ENCODE measurements at places on chromosomes 7 and 10.

GRCh38 chr10:124070666-124071065 lies 22.7 kb downstream of the CHST15 start:
- DNase-seq = no peak

DNA sequence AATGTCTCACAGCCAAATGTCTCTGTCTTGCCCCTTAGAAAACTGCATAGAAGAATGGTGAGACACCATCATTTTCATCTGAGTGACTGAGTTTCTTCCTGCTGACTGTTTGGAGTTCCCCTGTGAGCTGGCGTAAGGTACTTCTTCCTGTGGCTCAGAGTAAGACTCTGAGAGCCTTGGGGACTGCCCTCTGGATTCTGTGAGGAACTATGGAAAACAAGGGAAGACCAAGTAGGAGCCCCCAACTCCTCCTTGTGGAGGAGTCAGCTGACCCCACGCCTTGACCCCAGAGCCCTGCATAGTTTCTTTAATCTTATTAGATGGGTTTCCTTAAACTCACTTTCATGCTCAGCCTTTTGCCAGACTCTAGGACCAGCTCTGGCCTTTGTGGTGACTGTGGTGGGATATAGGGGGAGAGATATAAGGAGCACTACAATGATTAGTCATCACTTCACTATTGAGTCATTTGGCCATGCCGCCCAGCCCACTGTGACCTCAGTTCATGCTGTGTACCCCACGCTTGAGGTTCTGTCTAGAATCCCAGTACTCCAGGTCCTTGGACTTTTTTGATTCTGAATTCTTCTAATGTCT lies 51.8 kb upstream of the FAM133B start:
- DNase-seq = peak; percentile 87

GRCh38 chr7:25405736-25406135 lies 177.4 kb upstream of the NPVF start:
- no peak for DNase-seq

DNA sequence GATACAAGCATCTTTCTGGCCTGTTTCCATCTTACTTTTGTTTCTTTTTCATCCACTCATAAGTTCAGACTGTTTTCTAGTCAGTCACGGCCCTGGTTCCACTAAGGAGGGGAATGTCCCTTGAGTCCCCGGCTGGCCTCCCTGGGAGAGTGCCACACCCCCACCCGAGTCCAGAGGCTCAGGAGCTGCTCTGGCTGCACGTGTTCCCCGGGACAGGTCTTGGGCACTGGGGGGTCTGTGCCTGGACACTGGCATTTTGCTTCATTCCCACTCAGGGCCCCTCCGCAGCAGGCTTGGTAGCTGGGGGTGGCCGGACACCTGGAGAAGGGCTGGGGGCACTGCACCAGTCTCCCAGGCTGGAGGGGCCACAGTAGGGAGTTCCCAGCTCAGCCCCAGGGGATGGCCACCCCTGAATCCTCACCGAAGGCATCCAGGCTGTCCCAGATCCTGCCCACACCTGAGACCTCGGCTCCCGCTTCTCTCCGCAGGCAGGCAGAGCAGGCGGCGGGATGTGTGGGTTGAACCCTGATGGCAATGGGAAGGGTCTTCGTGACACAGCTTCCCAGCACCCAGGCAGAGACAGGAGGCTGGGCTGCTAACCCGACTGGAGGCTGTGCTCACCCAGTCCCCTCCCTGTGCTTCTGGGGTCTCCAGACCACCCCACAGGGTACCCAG lies 92.3 kb downstream of the BMS1 start:
- no peak for DNase-seq

- DNase-seq = no peak
Observed at GRCh38 chr10:944034-944831, 12.7 kb upstream of the LARP4B start.

DNA sequence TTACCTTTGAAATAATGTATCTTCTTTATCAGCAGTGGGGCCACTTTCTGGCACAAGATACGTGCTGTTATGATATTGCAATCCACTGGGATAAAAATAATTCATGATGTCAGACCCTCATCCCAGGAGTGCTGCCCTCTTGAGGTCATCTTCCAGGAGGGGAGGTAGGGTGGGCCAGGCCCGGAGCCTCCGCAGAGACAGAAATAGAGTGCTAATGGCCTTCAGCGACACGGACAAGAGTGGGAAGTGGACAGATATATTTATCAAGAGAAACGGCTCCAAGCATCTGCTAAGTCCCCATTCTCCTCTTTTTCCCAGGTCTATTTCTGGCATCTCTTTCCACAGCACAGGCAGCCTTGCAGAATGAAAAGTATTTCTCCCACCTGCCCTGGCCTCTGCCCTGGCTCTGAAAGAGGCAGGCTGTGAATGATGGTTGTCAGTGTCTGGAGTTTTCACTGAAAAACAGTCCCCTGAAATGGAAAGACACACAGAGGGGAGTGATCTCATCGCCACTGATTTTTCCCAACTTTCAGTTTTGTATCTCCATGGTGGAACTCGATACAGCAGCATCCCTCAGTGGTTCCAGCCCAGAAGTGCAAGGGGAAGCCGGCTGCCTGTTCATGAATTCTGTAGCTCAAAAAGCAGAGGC lies 251.7 kb upstream of the MYO3A start:
- DNase-seq = no peak

DNA sequence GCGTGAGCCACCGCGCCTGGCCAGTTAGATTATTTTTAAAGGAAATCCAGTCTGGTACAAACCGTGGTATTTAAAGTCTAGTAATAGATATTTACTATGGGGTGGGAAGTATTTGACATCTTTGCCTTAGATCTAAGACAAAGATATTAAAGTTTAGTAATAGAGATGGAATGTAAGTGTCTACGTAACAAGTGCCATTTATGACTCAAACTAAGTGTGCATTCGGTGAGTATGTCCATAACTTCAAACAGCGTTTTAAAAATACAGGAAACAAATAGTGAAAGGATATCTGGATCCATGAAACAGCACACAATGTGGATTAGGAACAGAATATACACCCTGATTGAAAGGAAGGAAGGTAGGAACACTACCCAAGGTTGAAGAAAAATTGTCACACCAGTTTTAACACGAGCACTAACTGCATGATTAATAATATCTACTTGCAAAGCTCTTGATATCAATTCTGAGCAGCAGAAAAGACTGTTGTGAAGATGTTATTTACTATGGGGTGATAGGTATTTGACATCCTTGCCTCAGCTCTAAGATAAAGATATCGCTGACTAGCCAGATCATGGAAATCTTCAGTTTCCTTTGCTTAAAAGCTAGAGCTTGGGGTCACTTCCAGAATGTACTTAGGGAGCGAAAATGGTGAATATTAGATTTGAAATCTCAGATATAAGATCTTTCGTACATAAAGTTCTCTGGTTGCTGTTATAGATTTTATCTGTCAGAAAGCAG lies 48.7 kb downstream of the EPC1 start:
- DNase-seq = no peak

- DNase-seq = peak; percentile 46
Observed at GRCh38 chr10:80945264-80945880, 407.7 kb downstream of the SH2D4B start.

DNA sequence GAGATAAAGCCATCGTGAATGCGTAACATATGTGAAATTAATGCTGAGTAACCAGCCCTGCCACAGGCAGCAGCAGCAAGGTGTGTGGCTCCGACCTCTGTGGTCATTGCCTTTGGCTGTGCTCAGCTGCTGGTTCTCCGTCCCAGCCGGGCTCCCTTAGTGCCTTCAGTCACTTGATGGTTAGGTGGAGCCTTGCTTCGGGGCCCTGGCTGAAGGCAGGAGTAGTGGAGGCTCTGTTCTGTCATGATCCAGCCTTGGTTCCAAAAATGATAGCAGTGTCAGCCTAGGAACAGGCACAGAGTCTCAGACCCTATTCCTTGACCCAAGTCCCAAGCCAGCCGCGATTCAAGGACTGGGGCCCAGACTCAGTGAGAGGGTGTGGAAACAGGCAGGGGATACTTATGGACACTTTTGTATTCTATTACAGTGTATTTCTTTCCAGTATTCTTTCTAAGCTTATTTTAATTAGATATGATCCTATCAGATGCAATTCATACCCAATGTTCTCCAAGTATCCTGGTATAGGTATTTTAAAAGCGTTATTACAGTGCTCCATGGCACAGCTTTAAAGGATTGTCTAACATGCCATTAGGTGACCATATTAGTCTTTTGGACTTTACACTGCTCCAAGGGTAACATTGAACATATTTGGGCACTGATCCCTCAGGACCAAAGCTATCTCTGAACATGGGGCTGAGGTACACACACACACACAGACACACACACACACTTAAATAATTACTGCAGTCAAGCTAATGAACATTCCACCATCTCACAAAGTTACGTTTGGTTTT lies 9.0 kb downstream of the SCART1 start:
- DNase-seq = no peak

DNA sequence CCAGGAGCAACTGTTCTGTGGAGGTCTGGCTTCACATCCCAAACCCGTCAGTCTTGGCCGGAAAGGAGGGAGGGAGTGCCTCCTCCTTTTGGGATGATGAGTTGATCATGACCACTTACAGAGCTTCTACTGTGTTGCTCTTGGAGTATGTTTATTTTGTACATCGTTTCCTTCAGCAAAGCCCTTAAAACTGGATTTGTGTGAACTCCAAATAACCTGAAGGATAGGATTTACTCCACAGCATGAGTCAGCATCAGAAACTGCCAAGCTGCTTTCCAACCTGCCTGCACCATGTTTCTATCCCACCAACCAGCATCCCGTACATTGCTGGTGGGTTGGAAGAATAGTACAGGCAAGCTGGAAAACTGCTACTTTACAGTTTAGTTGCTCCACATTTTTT lies 3.5 kb downstream of the CCDC201 start:
- no peak for DNase-seq

- DNase-seq = no peak
Observed at GRCh38 chr10:98539578-98539977, 92.8 kb upstream of the HPS1 start.

DNA sequence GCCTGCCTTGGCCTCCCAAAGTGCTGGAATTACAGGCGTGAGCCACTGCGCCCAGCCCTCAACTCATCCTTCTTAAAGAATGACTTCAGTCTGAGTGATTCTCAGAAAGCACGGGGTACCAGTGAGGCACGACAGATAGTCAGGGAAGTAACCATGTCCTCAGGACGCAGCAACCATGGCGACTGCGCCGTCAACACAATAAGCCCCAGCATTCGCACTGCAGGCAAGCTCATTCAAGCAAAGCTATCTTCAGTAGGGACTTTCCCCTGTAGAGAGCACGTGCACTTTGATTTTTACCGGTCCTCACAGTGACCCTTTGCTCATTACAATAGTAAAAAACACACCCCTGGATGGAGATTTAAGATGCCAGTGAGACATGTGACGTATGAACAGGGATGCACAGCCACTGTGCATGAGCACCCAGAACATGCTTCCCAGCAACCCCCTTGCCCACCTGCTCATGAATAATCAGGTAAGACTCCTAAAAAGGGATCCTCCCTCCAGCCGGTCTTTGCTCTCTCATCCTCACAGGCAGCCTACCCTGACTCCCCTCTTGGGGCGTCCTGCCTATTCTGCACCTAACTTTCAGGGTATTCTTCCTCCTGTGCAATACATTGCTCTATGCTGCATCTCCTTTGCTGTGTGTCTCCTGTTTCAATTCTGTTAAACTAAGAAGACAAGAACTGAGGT lies 9.1 kb downstream of the WDR86 start:
- DNase-seq = no peak

GRCh38 chr10:128694168-128694850 lies 568.1 kb upstream of the MKI67 start:
- no peak for DNase-seq

- peak; percentile 17 for DNase-seq
Observed at GRCh38 chr7:94632338-94633013, 23.5 kb downstream of the SGCE start.

GRCh38 chr7:1360521-1360971 lies 98.7 kb downstream of the MICALL2 start:
- no peak for DNase-seq

DNA sequence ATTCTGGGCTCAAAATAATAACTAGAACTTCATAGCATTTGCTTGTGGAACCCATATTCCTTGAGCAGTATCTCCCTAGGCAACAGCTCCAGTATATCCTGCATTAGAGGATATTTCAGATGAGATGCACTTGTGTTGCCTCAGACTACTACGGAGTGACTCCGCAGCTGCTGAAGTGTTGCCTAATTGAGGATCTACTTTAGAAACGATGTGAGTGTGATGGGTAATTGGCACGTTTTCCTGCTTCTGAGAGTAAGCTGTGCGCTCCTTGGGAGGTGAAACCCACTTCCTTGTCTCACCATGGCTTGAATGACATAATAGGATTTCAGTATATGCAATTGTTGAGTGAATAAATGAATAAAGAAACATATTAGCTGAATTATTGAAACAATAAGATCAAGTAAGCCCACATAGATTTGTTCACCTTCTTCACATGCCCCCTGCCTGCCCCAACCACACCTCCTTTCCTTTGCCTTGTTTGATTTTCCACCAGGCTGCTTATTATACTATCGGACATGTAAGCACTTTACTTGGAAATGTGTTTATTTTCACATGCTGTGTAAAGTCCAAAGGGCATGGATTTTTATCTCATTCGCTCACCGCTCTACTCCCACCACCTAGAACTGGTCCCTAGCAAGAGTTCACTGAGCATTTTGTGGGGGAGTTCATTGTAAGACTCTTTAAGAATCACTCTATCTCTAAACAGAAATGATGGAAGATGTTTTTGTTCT lies 303.8 kb downstream of the KCNMA1 start:
- peak; percentile 8 for DNase-seq

GRCh38 chr10:78805176-78805575 lies 263.6 kb upstream of the ZMIZ1 start:
- DNase-seq = peak; percentile 74

DNA sequence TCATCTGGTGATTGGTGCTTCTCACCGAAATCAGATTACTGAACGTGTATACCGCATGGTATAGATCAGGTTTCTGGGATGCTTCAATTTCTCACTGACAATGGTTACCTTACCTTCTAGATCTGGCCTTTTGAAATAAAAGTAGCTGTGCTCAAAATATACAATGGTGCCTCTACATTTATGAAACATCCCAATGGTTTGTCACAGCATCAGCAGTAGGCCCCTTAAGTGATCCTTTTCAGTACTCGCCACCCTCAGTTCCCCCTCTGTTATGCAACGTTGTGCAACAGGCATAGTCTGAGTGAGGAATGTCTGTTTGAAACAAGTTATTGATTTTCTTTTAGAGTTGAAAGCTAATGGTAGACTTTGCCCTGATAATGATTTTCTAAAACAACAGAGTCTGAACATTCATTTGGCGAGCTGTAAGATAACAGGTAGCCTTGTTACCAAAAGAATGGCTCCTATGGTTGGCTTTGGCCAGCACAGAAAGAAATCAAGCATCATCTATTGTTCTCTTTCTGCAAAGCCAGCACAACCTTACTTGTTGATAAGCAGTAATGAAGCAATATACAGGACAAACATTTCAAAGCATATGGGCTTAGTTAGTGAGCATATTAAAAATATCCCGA lies 693.9 kb downstream of the PARD3 start:
- DNase-seq = no peak

DNA sequence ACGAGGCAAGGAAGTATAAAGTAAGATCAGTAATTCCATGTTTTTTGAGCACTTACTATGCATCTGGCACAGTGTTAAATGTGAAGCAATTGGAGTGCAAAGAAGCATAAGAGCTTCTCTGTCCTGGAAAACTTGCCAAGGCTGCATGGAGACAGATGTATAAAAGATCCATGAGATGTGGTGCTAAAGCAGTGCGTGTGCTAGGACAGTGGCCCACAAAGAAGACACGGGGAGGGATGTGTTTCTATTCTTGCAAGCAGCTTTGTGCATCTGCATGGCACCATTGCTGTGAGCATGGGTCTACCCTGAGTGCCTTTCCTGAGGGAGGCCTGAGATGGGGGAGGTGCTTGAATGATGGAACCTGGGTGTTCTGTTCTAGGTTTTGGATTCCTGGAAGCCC lies 5.1 kb upstream of the CDHR3 start:
- DNase-seq = no peak

GRCh38 chr7:70730451-70731110 lies 401.4 kb upstream of the GALNT17 start:
- DNase-seq = no peak

All from SW480 (cell line).